Testis (tissue), 5 donors: ENCODE measurements at places on chromosomes 2 and 18. TPM values are rescaled to one million over a fixed set of nuclear protein-coding genes. Genes with fewer than 3 reads are reported as not detected.
A peak's percentile ranks its signal among the peaks of the same experiment; 100 is the strongest.

CFAP210 gene
- total RNA-seq = 21.8 TPM

PAX3 gene
- 4.8 TPM for total RNA-seq

GRCh38 chr2:28546242-28546641 lies 50.4 kb downstream of the PLB1 start:
- no peaks in the 10 kb centered on the region for H3K27me3 ChIP-seq
- H3K4me3 ChIP-seq = no peak overlapping the region
- no peak for DNase-seq
- H3K4me1 ChIP-seq = no peaks in the 10 kb centered on the region

GRCh38 chr2:95001701-95002100 lies 23.8 kb upstream of the MAL start:
- no peaks in the 10 kb centered on the region for H3K4me1 ChIP-seq
- H3K27me3 ChIP-seq = no peaks in the 10 kb centered on the region
- H3K4me3 ChIP-seq = no peak overlapping the region
- H3K27ac ChIP-seq = no peak overlapping the region
- no peak for DNase-seq

DNA sequence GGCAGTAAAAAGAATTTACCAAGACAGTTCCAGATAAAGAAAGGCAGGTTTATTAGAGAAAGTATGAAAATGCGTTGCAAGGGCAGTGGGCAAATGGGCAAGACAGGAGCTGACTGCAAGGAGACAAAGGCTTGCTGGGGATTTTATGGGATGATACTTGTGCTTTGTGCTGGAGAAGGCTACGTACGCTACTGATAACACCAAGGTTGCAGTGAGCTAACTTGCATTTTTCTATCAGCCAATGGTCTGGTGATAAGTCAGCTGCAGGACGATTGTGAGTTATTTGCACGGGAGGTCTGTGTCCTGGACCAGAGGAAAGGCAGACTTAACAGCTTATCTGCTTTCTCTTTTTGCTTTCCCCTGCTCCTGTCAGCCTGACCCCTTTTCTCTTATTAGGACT lies 116.5 kb downstream of the PMS1 start:
- H3K27ac ChIP-seq = no peak overlapping the region
- H3K36me3 ChIP-seq = no peaks in the 10 kb centered on the region
- H3K27me3 ChIP-seq = no peaks in the 10 kb centered on the region
- peak; percentile 50 for DNase-seq
- no peaks in the 10 kb centered on the region for H3K4me1 ChIP-seq

CEP76 gene
- total RNA-seq = 26.7 TPM

SULT1C4 gene
- 0.63 TPM for total RNA-seq

DNA sequence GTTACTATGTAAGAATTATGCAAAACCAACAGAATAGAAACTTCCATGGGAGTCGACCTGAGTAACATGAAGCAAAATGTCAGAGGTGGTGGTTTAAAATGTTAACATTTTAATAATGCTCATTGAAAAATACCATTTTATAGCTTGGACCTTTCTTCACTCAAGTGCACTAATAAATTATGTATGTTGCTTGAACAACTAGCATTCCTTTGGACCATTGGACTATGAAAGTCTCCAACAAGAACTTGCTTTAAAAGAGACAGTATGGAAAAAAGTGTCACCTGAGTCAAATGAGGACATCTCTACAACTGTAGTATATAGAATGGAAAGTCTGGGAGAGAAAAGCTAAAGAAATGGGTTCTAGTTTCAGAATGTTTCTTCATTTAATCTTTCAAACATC lies 51.9 kb downstream of the GLS start:
- no peaks in the 10 kb centered on the region for H3K27me3 ChIP-seq
- H3K4me1 ChIP-seq = no peaks in the 10 kb centered on the region
- H3K4me3 ChIP-seq = no peak overlapping the region
- H3K36me3 ChIP-seq = no peaks in the 10 kb centered on the region
- H3K27ac ChIP-seq = no peak overlapping the region
- no peak for DNase-seq

GRCh38 chr2:74441690-74442482 lies at the start of gene RTKN:
Gene RTKN (minus strand): TSS chr2:74441937. CDS start chr2:74441816, 121 bp downstream.
- peak; percentile 46 for DNase-seq
- H3K4me3 ChIP-seq = peak within 1 kb of the TSS; percentile 39
- H3K27me3 ChIP-seq = no peaks in the 10 kb centered on the region
- H3K36me3 ChIP-seq = no peaks in the 10 kb centered on the region
- peaks cover 30% of the 10 kb centered on the region for H3K4me1 ChIP-seq

DNA sequence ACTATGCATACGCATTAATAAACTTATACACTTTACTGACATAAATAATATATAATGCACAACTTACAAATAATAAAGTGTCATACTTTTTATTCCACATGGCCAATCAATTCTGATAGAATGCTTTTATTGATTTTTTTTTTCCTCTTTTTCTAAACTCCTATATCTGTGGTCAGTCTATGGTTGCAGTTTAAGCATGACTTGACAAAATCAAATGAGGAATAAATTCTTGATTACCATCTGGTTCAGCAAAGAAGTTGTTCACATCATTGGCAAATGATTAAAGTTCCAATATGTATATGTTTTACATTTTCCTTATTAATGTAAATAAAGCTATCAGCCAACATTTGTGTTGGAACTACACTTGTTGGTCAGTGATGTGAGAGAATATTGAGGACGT lies 83.5 kb downstream of the EML6 start:
- H3K27ac ChIP-seq = no peak overlapping the region
- H3K4me1 ChIP-seq = no peaks in the 10 kb centered on the region
- DNase-seq = no peak
- H3K27me3 ChIP-seq = no peaks in the 10 kb centered on the region

DNA sequence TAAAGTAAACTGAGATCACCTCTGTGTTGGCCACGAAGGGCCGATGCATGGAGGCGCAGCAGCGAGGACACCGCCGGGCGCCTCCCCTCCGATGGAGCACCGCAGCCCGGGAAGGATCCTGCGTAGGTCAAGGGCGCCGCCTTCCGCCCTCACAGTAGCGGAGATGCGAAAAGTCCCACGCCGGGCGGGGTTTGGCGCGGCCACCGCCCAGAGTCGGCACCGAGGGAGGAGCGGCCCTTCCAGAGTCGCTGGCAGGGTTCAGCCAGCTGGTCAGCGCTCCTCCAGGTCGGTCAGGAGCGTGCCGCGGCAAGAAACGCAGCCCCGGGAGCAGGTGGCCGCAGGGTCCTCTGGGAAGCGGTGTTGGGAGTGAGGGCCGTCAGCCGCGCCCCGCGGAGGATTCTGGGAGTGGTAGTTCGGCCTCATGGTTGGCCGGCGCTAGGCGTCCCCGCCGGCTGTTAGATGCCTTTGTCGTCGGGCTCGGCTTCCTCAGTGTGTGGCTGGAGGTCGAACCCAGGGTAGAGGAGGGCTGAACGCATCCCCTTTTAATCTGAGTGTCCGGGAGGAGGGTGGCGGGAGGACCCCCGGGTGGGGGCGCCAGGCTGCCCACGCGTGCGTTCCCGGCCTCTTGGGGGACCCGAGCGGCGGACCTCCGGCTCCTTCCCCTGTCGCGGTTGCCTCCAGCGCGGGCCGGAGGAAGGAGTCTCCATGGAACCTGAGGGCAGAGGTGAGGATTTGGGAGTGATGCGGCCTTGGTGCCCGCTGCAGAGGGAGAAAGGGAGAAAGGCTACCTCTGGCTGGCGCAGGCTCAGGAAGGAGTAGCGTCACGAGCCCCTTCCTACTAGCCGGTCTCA lies at the start of gene ZNF892:
Gene ZNF892, plus strand, starts transcription at position 411 of the 851 bp plus-strand sequence. Its CDS starts 295 bp downstream, at position 706.
- no peaks in the 10 kb centered on the region for H3K27me3 ChIP-seq
- H3K27ac ChIP-seq = peak within 1 kb of the TSS; percentile 85
- H3K4me1 ChIP-seq = peaks cover 8% of the 10 kb centered on the region
- H3K4me3 ChIP-seq = peak within 1 kb of the TSS; percentile 85

BOK gene
- 62.7 TPM for total RNA-seq

CAPN14 gene
- 0.47 TPM for total RNA-seq

DNA sequence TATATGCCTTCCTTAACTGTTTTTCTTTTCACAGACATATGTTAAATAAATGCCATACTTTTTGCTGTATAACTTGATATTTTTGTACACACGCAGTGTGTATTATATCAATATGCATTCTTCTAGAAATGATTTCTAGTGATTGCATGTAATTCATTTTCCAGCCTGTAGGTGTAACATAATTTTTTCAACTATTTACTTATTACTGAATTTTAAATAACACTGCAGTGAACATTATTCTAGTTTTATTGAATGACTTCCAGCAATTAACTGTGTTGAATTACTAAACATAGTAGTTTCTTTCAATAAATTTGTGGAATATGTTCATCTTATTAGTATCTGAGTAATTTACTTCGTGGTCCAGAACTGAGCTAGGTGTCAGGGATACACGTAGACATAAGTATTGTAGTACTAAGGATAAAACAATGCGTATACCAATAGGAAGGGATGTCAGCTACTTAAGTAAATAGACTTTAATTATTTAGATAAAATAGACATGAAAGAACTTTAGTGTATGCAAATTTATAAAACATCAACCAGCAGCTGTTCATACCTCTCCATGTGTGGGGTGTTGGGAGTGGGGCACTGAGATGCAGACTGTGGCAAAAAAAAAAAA lies 28.0 kb downstream of the TANC1 start:
- H3K27ac ChIP-seq = no peak overlapping the region
- no peaks in the 10 kb centered on the region for H3K27me3 ChIP-seq
- H3K4me1 ChIP-seq = peaks cover 6% of the 10 kb centered on the region
- no peaks in the 10 kb centered on the region for H3K36me3 ChIP-seq
- DNase-seq = no peak
- no peak overlapping the region for H3K4me3 ChIP-seq

- H3K27me3 ChIP-seq = no peaks in the 10 kb centered on the region
- no peak overlapping the region for H3K27ac ChIP-seq
- H3K36me3 ChIP-seq = no peaks in the 10 kb centered on the region
- H3K4me3 ChIP-seq = no peak overlapping the region
These were observed 299.1 kb upstream of the TNP1 start for GRCh38 chr2:217158928-217159327.

DNA sequence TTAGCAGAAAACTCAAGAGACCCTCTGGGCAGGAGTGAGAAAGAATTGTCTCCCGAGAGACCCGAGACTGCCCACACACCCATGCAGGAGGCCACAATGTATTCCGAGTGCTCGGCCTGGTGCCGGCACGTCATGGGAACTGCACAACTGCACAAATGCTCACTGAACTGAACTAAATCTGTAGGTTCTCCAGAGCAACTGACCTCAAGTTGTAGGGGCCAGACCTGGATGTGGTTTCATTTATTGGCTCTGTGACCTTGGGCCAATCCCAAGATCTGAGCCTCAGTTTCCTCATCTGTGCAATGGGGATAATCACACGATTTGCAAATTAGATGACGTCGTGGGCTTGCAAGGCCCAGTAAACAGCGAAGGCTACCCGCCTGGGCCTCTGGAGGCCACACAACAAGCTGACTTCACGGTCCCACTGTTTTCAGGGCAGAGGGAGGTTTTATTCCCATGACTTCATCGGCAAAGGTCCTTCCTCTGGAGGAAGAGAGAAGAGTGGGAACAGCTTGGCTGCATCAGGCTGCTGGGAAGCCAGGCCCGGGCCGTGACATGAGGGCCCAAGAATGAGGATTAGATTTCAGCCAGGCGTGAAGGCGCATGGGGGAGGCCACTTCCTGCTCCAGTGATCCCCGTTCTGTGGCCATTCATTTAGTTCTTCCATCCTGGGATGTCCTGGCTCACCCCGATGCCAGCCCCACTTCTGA lies 3.6 kb upstream of the ERFE start:
- no peaks in the 10 kb centered on the region for H3K27me3 ChIP-seq
- no peak overlapping the region for H3K4me3 ChIP-seq
- H3K36me3 ChIP-seq = no peaks in the 10 kb centered on the region
- no peak for DNase-seq
- H3K27ac ChIP-seq = no peak overlapping the region
- no peaks in the 10 kb centered on the region for H3K4me1 ChIP-seq

DNA sequence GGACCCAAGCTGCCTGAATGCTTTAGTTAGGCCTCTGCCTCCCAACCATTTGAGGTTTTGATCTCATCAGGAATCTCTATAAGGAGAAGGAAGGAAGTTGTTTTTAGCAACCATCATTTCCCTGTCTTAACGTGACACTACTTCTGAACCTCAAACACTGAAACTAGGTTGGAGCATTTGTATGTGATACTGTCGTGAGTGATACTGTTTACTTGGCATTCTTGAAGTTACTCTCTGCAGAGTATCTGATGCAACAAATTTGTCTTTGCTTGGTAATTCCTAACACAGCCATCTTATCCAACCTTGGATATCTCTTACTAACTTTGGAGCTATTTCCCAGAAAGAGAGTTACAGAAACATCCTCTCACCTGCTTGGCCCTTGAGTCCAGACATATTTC lies 22.1 kb downstream of the TTLL4 start:
- no peak overlapping the region for H3K4me3 ChIP-seq

- DNase-seq = no peak
- H3K4me1 ChIP-seq = no peaks in the 10 kb centered on the region
- no peaks in the 10 kb centered on the region for H3K36me3 ChIP-seq
- no peak overlapping the region for H3K27ac ChIP-seq
- no peaks in the 10 kb centered on the region for H3K27me3 ChIP-seq
- H3K4me3 ChIP-seq = no peak overlapping the region
These were observed 77.8 kb downstream of the FAM161A start for GRCh38 chr2:61775956-61776570.

EVA1A gene
- 13.8 TPM for total RNA-seq

GRCh38 chr2:1541819-1542475 lies 128.7 kb downstream of the TPO start:
- DNase-seq = no peak
- H3K27ac ChIP-seq = no peak overlapping the region

FZD7 gene
- 9.1 TPM for total RNA-seq
